Activated CD8-positive, alpha-beta memory T cell treated with anti-CD3 and anti-CD28 coated beads for 1 hour (primary cell): ENCODE measurements at places on chromosomes 3 and 15.
A peak's percentile ranks its signal among the peaks of the same experiment; 100 is the strongest.

DNA sequence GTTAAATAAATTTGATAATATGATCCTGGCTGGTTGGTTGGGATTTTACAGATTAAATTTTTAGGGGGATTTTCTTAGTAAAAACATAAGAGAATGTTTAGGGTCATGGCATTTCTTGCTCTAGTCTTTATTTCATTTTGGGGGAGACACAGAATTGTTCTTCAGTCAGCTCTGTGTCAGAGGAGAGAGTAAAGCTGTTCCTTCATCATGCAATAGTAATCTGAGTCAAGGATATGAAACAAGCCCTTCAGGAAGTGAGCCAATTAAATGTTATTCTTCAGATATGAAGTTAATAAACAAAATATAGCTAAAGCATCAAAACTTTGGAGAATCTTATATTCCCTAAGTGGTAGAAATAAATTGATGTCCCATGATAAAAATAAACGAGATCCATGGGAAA lies 22.9 kb upstream of the SLC4A7 start:
- no peak for DNase-seq

DNA sequence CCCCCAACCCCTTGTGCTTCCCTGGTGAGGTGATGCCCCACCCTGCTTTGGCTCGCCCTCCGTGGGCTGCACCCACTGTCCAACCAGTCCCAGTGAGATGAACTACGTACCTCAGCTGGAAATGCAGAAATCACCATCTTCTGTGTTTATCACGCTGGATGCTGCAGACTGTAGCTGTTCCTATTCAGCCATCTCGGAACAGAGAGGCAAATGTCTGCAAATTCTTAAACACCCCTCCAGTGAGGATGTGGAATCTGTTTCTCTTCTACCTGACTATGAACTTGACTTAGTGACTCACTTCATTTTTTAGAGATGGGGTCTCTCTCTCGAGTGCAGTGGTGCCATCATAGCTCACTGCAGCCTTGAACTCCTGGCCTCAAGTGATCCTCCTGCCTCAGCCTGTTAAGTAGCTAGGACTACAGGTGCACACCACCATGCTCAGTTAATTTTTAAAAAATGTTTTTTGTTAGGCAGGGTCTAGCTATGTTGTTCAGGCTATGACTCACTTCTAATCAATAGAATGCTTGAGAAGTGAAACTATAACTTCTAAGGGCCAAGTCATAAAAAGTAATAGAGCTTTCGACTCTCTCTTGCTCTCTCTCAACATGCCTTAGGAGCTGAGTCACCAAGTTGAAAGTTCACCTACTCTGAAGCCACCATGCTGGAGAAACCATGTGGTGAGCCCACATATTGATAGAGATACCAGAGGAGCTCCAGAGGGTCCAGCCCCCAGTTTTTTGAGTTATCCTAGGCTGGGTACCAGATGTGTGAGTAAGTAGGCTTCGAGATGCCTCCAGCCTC lies 11.5 kb upstream of the PARP14 start:
- no peak for DNase-seq

DNA sequence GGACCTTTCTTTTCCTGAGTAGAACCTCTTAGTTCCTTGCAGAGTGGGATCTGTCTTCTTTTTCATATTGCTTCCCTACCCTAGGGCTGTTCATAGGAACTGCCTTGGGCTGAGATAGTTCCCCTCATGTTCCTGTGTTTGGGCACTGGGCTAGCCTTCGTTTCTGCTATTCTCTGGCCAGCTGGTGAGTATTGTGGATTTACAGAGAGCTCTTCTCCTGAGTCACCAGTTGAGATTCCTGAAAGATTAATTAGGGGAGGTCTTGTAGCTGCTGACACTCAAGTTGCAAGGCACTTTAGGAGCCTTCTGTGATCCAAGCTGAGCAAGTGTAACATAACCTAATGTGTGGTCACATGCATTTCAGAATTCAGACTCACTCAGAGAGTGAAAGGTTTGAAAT lies 30.7 kb downstream of the CHD2 start:
- DNase-seq: no peak

GRCh38 chr15:31483053-31483985 lies 156.7 kb downstream of the KLF13 start:
- peak; percentile 28 for DNase-seq

DNA sequence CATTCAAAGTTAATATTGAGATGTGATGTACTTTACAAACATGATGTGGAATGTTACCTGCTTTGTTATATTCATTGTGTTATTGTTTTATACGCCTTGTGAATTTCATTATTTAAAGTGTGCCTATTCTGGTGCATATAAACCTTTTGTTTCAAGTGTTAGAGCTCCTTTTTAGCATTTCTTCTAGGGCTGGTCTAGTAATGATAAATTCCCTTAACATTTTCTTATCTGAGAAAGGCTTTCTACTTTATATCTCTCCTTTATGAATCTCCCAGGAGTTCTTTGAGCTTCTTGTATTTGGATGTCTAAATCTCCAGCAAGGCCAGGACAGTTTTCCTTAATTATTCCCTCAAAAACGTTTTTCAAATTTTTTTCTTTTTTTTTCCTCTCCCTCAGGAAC lies 1005.6 kb downstream of the IGSF11 start:
- no peak for DNase-seq

- no peak for DNase-seq
Observed at GRCh38 chr3:149180057-149180573, 41.5 kb downstream of the CP start.

GRCh38 chr3:146269271-146269670 lies 18.4 kb upstream of the PLSCR4 start:
- no peak for DNase-seq
